Stimulated activated CD4-positive, alpha-beta T cell treated with anti-CD3 and anti-CD28 coated beads, Interleukin-12 subunit alpha, Interleukin-12 subunit beta, amount 100 ng/mL, for 24 hours (primary cell): ENCODE measurements at places on chromosomes 1 and 21.

DNA sequence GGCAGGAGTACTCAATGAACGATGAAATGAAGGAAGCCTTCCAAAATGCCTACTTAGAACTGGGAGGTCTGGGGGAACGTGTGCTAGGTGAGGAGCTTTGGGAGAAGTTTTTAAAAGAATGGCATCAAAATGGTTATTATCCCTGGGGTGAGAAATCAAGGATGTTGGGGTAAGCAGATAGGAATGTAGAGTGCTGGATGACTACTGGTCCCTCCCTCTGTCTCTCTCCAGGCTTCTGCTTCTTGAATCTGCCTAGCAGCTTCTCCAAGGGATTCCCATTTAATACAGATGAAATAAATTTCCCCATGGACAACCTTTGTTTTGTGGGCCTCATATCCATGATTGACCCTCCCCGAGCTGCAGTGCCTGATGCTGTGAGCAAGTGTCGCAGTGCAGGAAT is 19.0 kb upstream of the CASQ1 start:
- no peak for DNase-seq

DNA sequence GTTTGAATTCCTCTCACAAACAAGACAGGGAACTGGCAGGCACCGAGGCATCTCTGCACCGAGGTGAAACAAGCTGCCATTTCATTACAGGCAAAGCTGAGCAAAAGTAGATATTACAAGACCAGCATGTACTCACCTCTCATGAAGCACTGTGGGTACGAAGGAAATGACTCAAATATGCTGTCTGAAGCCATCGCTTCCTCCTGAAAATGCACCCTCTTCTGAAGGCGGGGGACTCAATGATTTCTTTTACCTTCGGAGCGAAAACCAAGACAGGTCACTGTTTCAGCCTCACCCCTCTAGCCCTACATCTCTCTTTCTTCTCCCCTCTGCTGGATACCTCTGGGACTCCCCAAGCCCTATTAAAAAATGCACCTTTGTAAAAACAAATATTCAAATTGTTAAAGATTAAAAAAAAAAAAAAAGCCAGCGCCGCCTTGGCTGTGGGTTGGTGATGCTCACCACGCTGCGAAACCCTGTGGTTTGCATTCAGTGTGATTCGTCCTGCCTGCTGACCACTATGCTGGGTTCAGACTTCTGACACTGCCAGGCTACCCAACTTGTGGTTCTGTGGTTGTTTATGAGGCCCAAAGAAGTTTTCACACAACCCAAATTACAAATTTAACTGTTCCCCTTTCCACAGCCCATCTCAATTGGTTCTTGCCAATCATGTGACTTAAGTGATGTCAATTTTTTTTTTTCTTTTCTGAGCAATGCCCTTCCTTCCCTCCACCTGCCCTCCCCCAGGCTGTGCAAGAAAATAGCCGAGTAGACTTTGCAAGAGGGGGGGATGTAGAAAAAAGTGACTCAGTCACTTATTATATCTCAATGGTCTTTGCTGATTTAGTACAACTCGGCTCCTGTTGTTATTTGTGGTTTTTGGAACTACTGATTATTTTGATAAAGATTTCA is at the start of gene RUNX1:
RUNX1 (minus strand) TSS at position 597 of the 912 bp plus-strand sequence.
- no peak for DNase-seq

DNA sequence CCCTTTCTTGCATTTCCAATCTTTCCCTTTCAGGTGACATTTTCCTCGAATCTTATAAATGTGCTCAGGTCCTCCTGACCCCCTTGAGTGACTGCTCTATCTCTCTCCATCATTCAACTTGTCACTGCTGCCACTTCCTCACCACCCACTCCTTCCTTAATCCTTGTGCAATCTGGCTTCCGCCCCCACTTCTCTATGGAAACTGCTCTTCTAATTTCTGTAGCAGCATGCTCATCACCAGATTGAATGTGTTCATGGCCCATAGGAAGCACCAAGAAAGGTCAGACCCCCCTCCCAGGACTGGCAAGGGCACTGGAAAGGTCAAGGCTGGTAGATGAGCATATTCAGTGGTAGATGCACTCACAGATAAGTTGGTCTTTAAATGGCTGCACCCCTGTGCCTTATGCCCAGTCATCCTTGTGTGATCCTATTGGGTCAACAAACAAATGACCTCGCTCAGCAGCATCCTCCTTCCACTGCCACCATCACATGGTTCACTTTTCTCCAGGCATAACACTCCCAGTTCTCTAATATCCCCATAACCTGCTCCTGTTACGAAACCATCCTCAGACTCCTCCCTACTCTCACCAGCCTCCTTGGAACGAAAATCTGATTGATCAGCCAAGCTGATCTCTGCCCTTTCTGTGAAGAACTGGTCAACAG is 288.5 kb upstream of the POU3F1 start:
- DNase-seq: no peak

DNA sequence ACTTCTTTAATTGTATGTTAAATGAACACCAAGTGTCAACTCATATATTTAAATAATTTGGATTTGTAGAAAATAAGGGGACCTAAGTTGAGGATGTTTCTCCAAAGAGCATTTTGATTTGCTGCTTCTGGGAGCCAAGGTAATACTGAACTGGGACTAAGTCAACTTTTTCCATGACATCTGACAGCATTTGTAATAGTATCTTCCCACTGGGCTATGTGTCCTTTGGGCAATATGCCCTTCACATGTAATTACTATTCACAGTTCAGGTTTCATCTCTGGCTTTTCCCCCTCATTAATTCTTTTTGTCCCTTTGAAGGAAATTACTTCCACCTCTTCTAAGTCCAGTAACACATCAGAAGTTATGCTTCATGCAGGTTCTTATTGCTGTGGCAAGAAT is 36.7 kb upstream of the HP1BP3 start:
- no peak for DNase-seq

GRCh38 chr1:22930240-22930912 is 42.3 kb downstream of the LACTBL1 start:
- peak; percentile 19 for DNase-seq

GRCh38 chr1:216884614-216885229 is 161.5 kb upstream of the ESRRG start:
- no peak for DNase-seq

DNA sequence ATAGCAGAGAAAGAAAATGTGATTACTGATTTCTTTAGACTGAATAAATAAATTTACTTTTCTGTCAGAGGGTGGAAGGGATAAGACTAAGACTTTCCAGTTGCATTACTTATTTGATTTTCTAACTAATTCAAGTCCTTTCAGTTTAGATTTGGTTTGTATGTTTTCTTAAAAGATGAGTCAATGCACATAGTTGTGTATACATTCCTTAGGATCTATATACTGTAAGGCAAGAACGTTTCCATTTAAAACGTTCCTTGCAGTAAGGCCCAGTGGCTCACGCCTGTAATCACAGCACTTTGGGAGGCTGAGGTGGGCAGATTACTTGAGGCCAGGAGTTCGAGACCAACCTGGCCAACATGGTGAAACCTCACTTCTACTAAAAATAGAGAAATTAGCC is 14.5 kb upstream of the SERTAD4 start:
- no peak for DNase-seq

GRCh38 chr1:185603158-185603557 is 131.0 kb upstream of the HMCN1 start:
- no peak for DNase-seq

DNA sequence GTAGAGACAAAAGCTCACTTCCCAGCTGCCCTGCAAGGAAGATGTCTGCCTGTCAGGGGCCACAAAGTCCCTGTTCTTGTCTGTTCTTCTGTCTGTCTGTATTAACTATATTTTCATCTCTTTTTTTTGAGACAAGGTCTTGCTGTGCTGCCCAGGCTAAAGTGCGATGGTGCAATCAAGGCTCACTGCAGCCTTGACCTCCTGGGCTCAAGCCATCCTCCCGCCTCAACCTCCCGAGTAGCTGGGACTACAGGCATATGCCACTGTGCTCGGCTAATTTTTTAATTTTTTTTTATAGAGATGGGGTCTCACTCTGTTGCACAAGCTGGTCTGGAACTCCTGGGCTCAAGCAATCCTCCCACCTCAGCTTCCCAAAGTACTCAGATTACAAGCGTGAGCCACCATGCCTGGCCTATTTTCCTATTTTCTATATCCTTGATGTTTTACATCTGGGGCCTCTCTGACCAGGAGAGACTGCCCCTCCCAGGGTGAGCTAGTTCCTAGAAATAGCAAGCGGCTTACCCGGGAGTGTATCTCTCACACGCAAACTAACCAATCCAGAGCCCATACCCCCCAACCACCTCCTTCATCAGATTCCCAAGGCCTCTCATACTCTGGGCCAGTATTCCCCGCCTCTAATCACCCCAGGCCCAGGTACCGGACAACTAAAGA is 5.4 kb upstream of the KLHDC7A start:
- no peak for DNase-seq

- no peak for DNase-seq
Observed at GRCh38 chr1:234769986-234770795, 160.2 kb upstream of the IRF2BP2 start.

DNA sequence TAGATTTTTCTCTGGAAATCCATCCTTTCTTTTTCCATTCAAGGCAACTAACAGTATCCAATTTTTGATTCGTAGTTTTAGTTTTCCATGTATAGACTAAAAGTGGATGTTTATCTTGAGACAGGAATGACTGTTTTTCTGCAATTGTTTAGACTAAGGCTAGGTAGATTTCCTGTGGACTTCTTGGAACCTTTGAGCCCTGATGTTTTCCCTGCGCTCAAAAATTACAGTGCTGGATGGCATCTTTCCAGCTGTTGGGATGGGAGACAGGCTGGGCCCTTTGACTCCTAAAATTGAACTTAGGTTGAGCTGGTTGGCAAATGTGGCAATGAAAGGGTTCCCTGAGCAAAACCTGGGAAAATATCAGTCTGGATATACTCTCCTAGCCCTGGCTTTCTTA is 180.4 kb downstream of the DHRS3 start:
- DNase-seq: no peak

- DNase-seq: peak; percentile 60
Observed at GRCh38 chr1:156910309-156910782, 10.1 kb upstream of the LRRC71 start.

GRCh38 chr1:89041119-89041641 is 18.5 kb upstream of the GBP3 start:
- no peak for DNase-seq

DNA sequence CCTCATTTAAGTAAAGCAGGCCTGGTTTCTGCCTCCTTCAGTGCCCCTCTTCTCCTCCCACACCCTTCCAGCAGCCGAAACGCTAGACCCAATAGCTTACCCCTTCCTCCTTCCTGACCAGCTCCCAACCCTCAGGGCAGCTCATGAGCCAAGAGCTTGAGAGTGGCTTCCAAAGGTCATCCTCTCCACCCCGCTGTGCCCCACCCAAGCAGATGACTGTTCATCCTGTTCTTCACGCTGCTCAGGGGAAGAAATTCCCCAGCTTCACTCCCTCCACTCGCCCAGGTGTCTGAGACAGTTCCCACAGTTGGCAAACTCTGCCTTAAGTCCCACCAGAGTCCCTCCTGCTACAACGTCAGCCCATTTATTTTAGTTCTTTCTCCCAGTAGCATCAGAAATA is 23.4 kb downstream of the ARHGEF19 start:
- DNase-seq: no peak

DNA sequence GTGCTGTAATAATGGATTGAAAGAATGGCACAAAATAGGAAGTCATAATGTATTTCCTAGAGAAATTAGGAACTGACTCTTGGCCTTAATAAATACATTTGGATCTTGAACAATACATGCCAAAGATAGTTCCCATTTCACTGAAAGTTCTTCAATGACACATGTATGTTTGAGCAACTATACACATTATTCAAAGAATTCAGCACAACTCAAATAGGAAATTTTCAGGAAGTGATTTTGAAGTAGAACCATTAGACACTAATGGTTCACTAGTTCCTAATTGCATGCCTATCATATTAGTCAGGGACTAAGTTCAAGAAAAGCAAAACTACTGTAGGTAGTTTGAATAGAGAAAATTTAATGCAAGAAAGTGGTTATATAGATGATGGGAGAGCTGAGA is 404.7 kb downstream of the LMO4 start:
- DNase-seq: no peak

DNA sequence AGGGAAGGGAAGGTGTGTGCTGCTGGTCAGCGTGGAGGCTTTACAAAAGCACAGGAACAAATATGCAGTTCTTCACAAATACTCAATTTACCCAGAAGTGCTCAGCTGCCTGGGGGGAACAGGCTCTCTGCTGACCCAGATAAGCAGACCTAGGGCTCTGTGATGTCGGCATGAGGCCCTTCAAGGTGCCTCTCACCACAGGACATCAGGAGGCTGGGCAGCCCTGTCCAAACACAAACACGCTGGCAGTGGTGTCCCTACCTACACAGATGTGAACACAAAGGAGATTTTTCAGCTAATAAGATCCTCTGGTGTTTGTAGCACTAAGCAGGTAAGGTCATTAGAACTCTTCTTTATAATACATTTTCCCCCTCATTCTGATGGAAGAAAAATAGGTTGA is 243.0 kb upstream of the PROX1 start:
- no peak for DNase-seq

GRCh38 chr1:98965394-98965793 is 39.3 kb downstream of the PLPPR5 start:
- DNase-seq: no peak

- no peak for DNase-seq
Observed at GRCh38 chr1:17892225-17892624, 137.1 kb downstream of the ACTL8 start.

- no peak for DNase-seq
Observed at GRCh38 chr1:24541711-24542346, 14.1 kb upstream of the NCMAP start.

DNA sequence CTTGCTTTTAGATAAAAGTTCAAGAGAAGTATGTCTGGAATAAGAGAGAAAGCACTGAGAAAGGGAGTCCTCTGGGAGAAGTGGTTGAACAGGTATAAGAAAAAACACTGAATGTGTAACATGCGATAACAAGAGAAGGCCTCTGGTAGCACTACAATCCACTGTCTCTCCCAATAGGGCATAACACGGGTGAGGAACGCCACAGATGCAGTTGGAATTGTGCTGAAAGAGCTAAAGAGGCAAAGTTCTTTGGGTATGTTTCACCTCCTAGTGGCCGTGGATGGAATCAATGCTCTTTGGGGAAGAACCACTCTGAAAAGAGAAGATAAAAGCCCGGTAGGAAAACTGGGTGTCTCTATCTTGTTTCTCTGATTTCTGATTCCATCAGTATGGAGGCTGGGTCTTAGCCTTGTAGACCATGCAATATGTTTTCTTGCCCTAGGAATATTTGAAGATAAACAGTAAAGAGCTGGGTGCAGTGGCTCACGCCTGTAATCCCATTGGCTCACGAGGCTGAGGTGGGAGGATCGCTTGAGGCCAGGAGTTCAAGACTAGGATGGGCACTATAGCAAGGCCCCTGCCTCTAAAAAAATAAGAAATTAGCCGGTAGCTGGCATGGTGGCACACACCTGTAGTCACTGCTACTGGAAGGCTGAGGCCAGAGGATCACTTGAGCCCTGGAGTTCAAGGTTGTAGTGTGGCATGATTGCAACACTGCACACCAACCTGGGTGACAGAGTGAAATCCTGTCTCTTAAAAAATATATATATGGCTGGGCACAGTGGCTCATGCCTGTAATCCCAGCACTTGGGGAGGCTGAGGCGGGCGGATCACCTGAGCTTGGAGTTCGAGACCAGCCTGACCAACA is 40.4 kb downstream of the DAP3 start:
- peak; percentile 20 for DNase-seq

GRCh38 chr21:15826147-15826780 is 96.5 kb downstream of the USP25 start:
- DNase-seq: no peak

GRCh38 chr21:34936883-34937563 is 112.1 kb downstream of the RUNX1 start:
- no peak for DNase-seq

GRCh38 chr1:113453771-113454083 is 63.4 kb downstream of the MAGI3 start:
- no peak for DNase-seq

GRCh38 chr1:69103705-69104385 is 463.9 kb upstream of the LRRC7 start:
- DNase-seq: no peak

GRCh38 chr1:192604979-192605620 is 29.5 kb downstream of the RGS1 start:
- no peak for DNase-seq
